ENCODE measurements at places on chromosomes 7 and 10.

GRCh38 chr10:132674311-132674710 lies 111.6 kb downstream of the NKX6-2 start:
- DNase-seq, result no peak

DNA sequence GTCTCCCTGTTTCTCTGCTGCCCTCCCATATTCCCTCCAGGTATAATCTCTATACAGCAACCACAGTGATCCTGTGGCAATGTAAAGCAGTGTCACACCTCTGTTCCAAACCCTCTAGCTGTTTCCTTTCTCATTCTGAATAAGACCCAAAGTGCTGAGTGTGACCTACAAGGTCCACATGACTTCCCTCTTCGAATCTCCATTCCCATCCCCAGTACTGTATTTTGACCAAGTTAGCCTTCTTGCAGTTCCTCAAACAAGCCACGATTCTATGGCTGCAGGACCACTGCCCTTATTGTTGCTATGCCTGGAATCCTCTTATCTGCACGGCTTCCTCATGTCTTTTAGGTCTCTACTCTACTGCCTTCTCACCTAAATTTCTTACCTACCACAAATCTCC lies 291.9 kb downstream of the DOCK4 start:
- DNase-seq, result no peak

GRCh38 chr10:19828278-19829049 lies 12.2 kb downstream of the PLXDC2 start:
- no peak for DNase-seq

GRCh38 chr7:30824821-30825720 lies 53.9 kb downstream of the MINDY4 start:
- no peak for DNase-seq

- DNase-seq, result no peak
Measured at GRCh38 chr7:75716992-75717626, 21.6 kb downstream of the HIP1 start.

Data from activated gamma-delta T cell (primary cell).